ENCODE measurements at places on chromosomes 2 and 18.

DNA sequence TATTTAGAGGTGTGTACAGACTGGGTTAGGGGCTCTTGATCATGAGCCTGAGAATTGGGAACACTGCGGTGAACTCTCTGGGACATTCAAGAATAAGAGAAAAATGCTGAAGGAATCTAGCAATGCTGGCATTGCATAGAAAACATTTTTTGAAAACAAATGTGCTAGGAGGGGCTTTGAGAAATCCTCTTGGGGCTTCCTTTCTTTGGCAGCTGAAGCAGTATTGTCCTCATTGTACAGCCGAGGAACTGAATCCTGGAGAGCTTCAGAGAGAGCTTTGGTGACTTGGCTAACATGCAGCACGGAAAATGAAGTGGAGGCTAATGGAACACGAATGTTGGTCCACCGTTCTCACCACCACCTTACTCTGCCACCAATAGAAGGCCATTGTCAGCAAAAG is 107.3 kb upstream of the EFEMP1 start:
- DNase-seq, result no peak

DNA sequence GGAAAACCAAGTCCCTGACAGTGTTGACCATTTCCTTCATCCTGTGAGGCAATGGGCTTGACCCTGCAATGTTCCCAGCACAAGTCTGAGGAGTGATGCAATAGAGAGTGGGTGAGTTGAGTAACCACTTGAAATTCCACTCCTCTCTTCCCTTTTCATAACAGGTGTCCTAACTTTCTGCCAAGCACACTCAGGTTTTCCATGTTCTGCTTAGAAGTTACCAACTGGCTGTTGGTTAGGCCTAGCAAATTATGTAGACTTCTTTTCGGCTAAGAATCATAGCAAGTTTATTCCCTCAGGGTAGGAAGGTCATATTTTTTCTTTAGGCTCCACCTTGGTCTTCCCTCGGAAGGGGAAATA is 11.5 kb downstream of the GNLY start:
- DNase-seq, result no peak

GRCh38 chr2:7084601-7085000 is 167.4 kb downstream of the RNF144A start:
- no peak for DNase-seq

- no peak for DNase-seq
Observed at GRCh38 chr2:168731616-168732015, 70.8 kb upstream of the NOSTRIN start.

DNA sequence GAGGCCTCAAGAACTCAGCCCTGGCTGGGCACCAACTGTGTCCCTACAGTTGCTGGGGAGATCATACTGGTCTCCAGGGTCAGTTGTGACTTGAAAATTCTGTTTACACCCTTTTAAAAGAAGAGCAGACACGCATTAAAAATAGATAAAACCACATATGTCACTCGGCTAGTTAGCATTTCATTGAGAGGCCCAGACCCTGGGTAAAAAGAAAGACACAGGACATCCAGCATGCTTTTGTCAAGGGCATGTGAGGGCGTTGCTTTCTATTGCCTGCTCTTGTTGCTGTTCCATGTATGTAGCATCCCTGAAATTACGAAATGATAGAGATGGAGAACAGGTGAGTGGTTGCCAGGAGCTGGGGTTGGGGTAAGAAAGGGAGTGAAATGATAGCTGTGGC is 94.3 kb downstream of the SEPTIN10 start:
- no peak for DNase-seq

- DNase-seq, result no peak
Observed at GRCh38 chr2:188966728-188967440, 7.3 kb upstream of the COL3A1 start.

DNA sequence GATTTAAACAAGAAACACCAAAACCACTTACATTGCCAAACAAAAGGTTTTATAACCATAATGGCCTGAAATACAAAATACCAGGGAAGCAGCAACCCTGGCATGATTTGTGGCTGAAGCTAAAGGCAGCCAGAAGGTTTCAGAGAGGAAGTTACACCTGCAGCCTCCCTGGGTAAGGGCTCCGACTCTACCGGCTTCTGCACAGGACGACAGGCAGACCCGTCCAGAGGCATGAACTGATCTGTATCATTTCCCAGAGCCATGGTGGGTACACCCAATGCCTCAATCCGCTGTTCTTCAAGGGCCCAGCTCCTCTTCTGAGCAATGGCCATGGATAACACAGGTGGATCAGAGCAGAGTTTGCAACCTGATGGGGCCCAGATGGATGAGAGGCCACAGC is 71.6 kb downstream of the PXDN start:
- DNase-seq, result no peak

GRCh38 chr2:24225499-24226242 is 50.8 kb downstream of the FAM228A start:
- DNase-seq, result no peak

DNA sequence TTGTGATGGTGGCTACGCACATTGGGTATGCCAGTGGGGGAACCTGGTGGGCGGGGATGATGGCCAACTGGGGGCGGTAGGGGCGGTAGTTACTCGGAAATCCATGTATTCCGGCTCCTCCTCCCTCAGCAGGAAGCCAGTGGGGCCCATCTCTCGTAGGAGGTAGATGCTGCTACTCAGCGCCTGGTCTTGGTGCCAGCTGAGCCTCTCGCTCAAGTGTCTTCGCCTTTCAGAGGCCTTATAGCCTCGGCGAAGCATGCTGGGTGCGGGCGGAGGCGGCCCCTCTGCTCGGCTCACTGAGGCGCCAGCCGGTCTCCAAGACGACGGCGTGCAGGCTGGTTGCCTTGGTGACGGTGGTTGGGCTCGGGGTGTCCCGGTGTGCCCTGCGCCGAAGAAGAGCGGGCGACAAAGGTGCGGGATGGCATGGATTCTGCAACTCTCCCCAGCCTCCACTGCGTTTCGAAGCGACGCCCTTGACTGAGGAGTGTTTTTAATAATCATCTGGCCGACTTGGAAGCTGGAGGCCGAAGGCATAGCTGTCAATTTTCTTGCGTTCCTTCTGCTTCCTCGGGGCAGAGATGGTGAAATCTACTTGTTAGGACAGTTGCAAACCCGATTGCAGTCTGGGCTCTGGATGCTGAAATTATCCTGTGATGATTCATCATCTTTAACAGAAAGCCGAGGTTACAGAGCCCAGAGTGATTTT is at the start of gene ZSWIM2:
ZSWIM2 (minus strand) TSS at position 298 of the 706 bp plus-strand sequence; CDS start at position 258, 40 bp downstream.
- DNase-seq, result peak; percentile 26

DNA sequence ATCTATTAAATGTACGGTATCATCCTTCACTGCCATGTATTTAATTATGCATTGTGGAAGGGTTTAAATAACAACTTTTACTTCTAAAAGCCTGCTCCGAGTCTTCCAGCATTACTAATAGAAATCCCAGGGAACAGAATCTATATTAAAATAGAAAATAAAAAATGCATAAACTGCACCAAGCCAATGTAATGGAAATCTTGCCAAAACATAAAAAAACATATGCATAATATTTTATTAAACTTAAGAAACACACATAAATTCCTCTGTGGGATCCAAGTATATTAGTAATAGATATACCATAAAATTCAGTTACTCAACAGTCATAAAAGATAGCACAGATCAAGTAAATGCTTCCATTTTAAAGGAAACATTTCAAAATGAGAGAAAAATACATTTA is 175.6 kb downstream of the TDRD15 start:
- DNase-seq, result no peak

DNA sequence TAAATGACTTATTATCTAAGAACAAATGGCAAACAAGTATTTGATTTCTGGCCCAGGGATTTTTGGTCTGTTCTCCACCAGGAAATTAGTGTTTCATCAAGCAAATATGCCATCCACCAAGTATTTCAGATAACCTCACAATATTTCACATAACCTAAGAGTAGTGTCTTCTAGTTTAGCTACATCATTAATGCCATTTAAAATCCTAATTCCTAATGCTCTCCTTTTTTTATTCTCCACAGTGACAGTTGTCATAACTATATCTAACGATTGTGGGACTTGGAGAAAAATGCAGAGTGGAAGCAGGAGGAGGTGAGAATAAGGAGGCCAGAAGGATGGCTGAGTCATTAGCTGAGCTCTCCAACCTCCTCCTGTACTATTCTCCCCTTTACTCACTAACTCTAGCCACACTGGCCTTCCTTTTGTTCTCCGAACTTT is 58.5 kb upstream of the CTLA4 start:
- DNase-seq, result no peak

GRCh38 chr2:52414561-52415295 is 1352.9 kb upstream of the CHAC2 start:
- no peak for DNase-seq

- DNase-seq, result no peak
Observed at GRCh38 chr2:40400336-40400953, 51.4 kb downstream of the SLC8A1 start.

- no peak for DNase-seq
Observed at GRCh38 chr18:57150828-57151227, 3.9 kb downstream of the BOD1L2 start.

GRCh38 chr2:103789381-103790095 is 1027.7 kb downstream of the TMEM182 start:
- DNase-seq, result peak; percentile 53

DNA sequence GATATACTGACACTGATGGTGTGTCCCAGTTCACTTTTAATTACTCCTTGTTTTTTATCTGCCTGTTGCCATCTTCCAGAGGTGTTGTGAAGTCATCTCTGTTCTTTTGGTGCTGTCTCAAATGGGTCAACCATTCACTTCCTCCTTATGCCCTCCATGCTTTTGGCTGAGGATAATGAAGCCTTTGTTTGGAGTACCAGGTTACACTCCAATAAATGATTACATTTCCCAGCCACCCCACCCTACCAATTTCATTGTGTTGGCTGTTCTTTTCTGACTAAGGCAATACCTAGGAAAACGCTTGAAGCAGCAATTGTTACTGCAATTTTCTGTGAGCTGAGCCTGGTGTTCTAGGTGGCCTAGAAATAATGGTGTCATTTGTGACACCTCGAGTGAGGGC is 29.8 kb upstream of the ACTG2 start:
- DNase-seq, result no peak

DNA sequence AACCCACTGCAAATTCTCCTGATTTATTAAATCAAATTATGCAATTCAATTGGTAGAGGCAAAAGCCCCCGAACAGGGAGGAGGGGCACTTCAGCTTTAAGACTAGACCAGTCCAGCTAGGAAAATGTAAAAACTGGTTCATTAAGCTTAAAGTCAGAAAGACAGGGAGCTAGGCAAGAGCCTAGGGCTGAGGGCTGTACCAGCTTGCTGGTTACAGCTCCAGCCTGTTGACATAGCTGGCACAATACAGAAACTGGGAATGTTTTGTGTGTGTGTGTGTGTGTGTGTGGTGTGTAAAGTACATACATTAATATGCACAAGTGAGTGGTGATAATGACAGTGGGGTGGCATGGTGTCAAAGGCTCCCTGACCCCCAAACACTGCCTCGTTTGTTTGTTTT is 307.0 kb upstream of the CELF4 start:
- DNase-seq, result no peak

- no peak for DNase-seq
Observed at GRCh38 chr2:168526641-168527040, 70.6 kb downstream of the CERS6 start.

GRCh38 chr2:226583715-226584114 is 215.9 kb downstream of the IRS1 start:
- DNase-seq, result no peak

- no peak for DNase-seq
Observed at GRCh38 chr2:38887902-38888554, 1.6 kb upstream of the ARHGEF33 start.

DNA sequence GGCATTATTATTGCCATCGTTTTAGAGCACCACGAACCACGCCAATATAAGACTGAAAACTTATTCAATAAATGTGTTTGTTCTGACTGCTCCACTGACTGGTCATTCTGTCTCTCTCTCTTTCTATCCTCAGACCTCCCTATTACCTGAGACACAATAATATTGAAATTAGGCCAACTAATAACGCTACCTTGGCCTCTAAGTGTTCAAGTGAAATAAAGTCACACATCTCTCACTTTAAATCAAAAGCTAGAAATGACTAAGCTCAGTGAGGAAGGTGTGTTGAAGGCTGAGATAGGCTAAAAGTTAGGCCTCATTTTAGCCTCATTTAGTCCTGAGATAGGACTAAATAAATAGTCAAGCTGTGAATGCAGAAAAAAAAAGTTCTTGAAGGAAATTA is 38.8 kb downstream of the G6PC2 start:
- DNase-seq, result no peak

- DNase-seq, result no peak
Observed at GRCh38 chr2:42087857-42088195, 40.0 kb downstream of the PKDCC start.

DNA sequence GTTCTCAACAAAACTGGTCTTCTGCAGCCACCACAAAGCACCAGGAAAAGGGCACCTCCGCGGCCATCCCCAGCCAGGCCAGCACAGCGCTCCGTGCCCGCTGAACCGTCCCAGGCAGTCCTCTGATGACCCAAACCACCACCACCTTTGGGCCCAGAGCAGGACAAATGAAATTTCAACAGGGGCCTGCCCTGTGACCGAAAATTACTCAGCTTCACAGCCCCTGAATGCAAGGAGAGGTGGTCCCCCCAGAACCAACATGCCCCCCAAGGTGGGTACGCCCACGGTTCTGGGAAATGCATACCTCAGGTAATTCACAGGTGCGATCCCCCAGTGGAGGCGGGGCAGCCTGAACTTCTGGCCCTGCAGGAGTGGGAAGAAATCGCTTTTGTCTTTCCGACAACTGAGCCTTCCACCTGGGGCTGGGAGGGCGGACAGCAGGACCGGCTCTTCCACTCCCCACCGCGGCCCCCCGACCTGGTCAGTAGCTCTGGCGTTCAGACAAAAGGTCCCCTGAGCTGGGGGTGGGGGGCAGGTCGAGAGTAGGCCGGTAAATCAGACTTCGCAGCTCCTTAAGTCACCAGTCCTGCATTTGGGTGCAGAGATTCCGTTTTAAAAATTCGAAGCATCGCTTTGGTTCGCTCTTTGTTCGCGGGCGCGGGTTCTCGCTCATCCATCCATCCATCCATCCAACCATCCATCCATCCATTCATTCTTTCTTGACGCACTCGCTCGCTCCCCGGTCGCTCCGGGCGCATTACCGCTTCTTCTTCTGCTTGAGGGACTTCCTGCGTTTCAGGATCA is 1.4 kb downstream of the ARL4C start:
- no peak for DNase-seq

GRCh38 chr2:85324639-85325465 is 2.9 kb downstream of the TGOLN2 start:
- DNase-seq, result no peak

- DNase-seq, result no peak
Observed at GRCh38 chr2:128199141-128199540, 108.1 kb downstream of the UGGT1 start.
